ENCODE measurements at places on chromosomes 6 and 20.

DNA sequence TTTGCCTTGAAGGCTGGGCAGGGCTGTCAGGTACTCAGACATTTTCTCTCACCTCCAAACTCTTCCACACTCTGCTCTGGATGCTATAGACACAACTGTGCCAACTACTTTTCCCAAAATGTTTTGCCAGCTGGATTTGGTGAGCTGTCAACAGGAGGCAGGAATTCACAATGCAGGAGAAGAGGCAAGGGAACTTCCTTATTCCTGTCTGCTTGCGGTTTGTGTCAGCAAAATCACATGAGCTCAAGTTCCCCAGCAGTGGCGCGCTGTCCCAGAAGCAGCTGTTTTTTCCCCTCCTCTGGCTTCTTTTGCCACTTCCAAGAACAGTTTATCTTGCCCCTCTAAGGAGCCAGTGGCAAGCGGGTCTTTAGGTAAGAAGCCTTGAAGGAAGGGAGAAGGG is 608.2 kb downstream of the PRKN start:
- DNase-seq, result no peak

GRCh38 chr6:108638993-108639392 is 78.3 kb downstream of the FOXO3 start:
- no peak for DNase-seq

DNA sequence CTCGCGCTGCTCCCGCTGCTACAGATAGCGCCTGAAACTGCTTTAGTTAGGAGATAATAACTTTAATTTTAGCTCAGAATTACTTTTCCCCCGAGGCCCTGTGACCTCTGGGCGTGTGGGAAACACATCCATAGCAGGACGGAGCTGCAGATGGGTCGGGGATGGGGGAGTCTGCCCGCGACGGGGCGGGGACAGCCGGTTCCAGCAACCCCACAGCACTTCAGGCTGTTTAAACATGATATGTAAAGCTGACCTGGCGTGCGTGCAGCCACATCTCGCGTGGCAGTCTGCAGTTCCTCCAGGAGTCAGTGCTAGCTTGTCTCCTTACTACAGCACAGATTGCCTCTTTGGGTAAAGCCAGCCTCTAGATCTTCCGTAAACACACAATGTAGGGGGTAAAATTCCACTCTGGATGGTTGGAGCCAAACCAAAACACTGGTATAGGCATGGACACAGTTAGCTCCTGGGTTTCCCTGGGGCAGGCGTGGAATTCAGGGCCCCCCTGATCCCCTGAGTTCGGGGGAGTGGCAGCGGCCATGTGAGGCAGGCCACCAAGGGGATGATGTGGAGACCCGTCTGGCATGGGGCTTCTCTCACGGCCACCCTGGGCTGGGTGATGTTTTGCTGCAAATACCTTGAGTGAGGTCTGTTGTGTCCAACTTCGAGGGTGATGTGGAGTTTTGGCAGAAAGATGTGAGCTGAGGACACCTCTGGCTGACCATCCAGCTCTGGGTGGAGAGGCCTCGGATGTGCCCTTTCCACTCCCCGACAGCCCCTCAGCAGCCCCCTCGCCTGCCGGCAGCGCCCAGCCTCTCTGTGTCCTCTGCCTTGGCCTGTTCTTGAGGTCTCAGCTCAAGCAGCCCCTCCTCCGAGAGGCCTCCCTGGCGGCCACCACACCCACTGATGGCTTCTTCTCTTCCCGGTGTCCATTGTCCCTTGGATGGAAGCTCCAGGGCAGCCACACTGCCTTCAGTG is 214.5 kb downstream of the TAF4 start:
- DNase-seq, result no peak

- DNase-seq, result no peak
Measured at GRCh38 chr6:107292715-107293271, 166.6 kb downstream of the PDSS2 start.

DNA sequence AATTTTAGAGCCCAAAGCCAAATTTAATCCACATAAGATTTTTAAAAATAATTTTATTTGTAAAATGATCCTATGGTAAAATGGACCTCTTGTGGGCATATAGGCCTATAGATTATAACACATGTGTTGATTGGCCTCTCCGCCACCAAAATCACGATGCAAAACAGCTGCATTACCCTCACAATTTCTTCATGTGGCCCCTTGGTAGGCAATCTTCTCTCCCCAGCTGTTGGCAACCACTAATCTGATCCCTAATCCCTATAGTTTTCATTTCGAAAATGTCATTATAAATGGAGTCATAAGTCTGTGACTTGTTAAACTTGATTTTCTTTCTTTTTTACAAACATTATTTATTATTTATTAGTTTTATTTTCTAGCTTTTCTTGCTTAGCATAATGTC is 263.9 kb upstream of the SULF2 start:
- DNase-seq, result no peak

Data from mesothelial cell of epicardium (in vitro differentiated cells).